RCC 7860 (cell line): ENCODE measurements at places on chromosomes 2 and 18.

- no peak for DNase-seq
Measured at GRCh38 chr2:63594660-63595059, 5.9 kb downstream of the MDH1 start.

- DNase-seq: peak; percentile 92
Measured at GRCh38 chr2:236525411-236525997, 44.1 kb upstream of the ACKR3 start.

DNA sequence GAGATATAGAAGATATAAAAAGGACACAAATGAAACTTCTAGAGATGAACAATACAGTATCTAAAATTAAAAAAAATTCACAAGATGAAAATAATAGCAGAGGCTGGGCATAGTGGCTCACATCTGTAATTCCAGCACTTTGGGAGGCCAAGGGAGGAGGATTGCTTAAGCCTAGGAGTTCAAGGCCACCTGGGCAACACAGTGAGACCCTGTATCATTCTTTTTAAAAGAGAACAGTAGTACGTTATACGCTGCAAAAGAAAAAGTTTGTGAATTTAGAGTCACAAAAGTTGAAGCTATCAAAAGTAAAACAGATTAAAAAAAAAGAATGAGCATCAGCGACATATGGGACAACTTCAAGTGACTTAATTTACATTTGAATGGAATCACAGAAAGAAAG lies 81.6 kb upstream of the ZFP36L2 start:
- DNase-seq: no peak

GRCh38 chr2:67471681-67472080 lies 74.5 kb downstream of the ETAA1 start:
- no peak for DNase-seq

GRCh38 chr18:25661831-25662230 lies 309.9 kb upstream of the ZNF521 start:
- no peak for DNase-seq

- no peak for DNase-seq
Measured at GRCh38 chr2:143623909-143624260, 494.7 kb downstream of the ARHGAP15 start.

DNA sequence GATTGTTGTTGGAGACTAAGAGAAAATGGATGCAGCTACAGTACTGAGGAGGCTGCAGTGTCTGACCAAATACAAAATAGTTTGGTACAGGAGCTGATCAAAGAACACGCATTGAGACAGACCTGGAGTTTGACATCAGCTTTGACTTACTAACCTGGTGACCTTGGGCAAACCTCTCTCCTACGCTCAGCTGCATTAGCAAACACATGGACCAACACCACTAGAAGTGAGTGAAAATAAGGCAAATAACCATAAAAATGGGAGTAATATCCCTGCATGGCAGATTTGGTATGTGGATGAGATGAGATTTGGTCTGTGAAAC lies 126.5 kb downstream of the LPIN1 start:
- no peak for DNase-seq

DNA sequence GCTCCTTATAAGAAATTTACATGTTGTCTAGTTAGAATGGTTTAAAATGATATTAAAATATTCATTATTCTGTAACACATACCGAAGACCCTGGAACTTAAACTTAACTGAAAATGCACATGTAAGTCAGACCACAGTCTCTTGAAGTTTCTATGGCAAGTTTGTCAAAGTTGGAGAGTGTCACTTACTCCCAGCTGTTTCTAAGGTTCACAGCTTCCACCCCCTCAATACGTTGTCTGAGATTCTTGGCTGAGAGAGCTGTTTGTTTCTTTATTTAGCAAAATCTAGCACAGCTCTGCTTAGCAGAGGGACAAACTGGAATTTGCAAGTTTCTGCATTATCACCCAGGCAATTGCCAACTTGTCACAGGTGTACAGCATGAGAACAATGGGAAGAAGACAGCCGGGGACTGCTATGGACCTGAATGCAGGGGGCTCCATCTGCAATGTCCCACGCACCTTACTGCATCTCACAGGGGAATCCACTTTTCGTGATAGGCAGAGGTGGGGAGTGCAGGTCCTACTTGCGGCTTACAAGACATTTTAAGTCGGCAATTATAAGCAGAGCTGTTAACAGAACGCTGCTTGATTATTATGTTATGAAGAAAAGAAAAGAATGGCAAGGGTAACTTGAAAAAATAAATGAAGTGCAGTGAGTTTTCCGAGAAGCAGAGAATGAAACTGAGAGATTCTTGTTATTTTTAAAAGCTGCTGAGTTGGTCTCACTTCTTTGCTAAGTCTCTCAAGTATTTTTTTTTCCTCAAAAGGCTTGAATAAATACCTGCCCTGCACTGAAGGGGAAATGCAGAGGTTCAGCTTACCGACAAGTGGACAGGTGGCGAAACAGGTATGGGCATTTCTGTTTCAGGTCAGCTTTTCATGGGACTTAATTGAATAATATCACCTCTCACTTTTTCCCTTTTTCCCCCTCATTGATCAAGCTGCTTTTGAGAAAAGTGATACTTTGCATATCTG lies 1072.1 kb upstream of the FANCL start:
- DNase-seq: no peak

DNA sequence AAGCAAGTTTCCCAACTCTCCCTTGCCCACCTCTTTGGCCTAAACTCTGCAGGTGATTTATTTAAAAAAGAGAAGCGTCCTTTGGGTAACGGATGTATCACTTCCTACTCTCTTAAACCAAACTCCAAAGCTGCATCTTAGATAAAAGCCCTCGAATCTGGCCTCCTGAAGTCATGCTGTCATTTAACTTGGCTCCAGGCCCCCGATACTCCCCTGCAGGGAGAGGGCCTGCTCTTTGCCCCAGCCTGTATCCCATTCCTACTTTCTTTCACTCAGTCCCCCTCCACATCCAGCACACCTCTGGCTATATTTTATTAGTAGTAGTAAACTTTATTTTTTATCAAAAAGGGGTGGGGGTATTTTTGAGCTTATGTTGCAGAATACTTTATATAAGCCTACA lies 19.0 kb downstream of the TEKT4 start:
- no peak for DNase-seq

DNA sequence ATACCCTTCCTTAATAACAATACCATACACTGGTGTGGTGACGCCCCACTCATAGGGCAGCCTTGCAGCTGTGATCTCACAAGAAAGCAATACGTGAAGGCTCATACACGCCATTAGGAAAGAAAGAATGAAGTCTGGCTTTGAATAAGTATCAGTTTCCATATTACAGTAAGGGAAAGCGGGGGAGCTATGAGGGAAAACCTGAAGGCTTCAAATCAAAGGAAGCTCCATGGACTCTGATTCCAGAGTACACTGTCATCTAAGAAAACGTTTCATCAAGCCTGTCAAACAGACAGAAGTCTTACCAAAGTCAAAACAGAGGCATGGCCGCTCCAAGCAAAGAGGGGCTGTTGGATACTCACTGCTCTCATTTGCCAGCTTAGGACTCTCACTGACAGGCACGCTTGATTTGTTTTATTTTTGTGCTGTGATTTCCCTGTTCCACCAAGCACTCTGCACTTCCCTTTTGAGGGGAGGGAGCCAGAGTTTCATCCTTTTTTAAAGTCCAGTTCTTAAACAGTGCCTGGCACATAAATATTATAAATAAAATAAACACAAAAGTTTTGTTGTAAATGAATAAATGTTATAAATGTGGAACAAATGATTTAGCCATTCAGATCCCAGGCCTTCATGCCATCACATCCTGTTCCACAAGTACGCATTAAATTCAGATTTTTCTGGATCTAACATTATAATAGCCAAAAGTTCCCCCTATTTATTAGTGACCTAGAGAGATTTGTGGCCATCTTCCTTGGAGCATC lies 221.2 kb downstream of the PIEZO2 start:
- peak; percentile 3 for DNase-seq

- DNase-seq: no peak
Measured at GRCh38 chr2:47654790-47655562, 128.0 kb upstream of the MSH6 start.

GRCh38 chr2:86378469-86378868 lies 41.0 kb upstream of the REEP1 start:
- DNase-seq: no peak

DNA sequence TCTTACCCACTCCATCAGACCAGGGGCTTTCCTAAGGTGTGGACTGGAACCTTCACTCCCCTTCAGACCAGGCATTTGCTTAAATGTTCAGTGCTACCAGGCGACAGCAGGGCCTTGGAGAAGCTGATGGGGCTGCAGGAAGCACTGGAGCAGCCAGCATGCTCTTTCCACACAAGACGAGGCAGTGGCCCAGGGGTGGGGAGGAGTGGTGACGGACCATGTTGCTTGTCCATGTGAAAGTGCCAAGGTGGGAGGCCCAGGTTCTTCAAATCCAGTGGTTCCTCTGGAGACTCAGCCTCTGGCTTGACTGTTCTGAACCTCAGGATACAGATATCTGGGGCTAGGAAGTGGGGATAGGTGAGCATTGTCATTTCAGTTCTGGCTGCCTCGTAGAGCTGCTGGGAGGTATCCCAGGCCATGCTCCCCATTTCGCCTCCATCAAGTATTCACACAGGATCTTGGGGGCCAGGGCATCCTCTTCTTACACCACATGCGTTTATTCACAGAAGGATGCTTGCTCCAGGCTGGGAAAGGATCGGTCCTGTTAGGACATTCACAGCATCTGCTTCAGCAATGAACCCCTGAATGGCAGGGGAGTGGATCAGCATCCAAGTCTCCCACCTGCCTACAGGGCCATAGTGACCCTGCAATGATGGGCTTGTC lies 62.2 kb downstream of the SFXN5 start:
- DNase-seq: no peak

DNA sequence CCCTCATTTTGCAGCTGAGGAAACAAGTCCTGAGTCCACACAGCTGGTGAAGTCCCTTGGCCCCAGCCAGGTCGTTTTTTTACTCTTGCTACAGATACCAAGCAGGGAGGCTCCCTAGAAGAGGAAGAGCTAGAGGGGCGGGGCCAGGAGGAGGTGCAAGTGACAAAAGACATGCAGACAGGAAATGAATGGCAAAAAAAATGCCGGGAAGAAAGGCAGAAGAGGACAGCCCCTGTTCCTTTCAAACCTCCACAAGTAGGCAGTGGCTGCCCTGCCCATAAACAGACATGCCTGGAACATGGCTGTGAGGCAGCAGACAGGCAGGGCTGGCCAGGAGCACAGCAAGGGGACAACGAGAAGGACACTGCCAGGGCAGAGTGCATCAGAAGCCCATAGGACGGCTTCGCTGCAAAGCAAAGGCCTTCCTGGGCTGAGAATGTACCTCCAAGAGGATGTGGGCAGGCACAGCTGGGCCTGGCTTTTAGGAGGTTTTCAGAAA lies 108.7 kb downstream of the ZBTB7C start:
- DNase-seq: no peak

DNA sequence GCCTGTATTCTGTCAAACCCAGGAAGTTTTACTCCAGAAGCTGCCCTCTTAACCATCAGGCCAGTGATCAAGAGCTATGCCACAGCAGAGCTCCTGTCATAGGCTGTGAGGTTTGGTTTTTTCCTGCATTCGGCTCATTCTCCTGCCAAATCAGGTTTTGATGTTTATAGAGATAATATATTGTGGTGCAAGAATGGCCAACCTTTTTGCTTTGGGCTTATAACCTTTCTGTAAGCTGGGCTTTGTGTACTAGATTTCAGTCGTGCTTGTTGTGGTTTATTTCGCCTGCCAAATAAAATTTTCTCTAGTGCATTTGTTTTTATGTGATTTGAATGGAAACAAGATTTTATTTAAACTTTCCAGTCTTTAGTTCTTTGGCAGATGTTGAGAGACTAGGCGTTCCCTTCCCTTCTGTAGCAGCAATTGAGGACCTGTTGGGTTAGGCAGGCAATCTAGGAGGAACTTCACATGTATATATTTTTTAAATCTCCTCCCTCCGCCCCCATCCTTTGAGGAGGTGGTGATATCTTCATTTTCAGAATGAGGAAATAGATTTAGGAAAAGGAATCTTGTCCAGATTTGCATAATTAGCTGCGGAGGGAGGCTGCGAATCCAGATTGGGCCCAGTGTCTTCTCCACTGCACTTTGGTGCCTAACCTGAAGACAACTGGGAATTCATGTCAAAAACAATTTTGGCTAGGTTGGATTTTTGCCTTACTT lies 2.6 kb downstream of the KDM3A start:
- no peak for DNase-seq

- no peak for DNase-seq
Measured at GRCh38 chr2:235194351-235194750, 242.5 kb downstream of the SH3BP4 start.

GRCh38 chr2:4725618-4726017 lies 966.6 kb upstream of the SOX11 start:
- no peak for DNase-seq

- DNase-seq: no peak
Measured at GRCh38 chr18:45654677-45655076, 39.4 kb downstream of the SLC14A2 start.

- no peak for DNase-seq
Measured at GRCh38 chr2:233912691-233913423, 4.3 kb upstream of the TRPM8 start.

- peak; percentile 85 for DNase-seq
Measured at GRCh38 chr2:182587831-182588230, 128.2 kb upstream of the DNAJC10 start.

GRCh38 chr2:232420073-232420454 lies 13.4 kb downstream of the ALPG start:
- DNase-seq: no peak

DNA sequence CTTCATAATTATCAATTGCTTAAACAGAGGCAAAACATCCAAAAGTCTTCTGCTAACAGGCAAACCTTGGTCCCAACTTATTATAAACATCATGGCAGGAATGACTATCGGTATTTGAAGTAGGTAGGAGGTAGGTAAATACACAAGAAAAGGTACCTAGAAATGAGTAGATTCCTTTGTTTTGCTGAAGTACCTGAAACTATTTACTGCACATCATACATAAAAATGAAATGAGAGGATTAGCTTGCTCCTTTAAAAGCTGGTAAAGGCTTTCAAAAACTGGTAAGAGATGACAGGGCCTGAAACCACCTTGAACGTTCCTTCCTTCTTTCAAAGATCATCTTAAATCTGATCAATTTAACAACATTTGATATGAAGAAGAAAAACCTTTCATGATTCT lies 55.2 kb upstream of the MAPRE2 start:
- DNase-seq: no peak

GRCh38 chr2:169034256-169034655 lies 3.1 kb upstream of the ABCB11 start:
- DNase-seq: no peak

DNA sequence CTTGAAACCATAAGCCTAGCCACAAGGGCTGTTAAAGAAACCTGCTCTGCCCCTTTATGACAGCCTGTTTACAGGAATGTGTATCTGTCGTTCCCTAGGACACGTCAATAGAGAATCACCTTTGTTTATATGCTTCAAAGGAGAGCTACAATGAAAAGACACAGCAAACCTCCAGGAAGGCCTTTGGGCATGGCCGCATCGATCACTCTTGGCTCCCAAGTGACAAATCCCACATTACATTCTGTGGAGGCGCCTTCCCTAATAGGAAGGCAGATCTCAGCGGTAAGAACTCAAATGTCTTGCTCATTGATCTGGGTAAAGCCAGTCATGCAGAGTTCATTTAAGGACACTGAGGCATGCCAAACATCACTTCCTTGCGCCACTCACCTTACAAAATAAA lies 26.5 kb downstream of the KIAA2012 start:
- DNase-seq: no peak
